ENCODE measurements at places on chromosomes 6 and 20.

GRCh38 chr6:165617528-165617927, 45.5 kb downstream of the PDE10A start:
- no peak for DNase-seq

- DNase-seq = no peak
These were observed 103.3 kb upstream of the BACH2 start for GRCh38 chr6:90399970-90400369.

DNA sequence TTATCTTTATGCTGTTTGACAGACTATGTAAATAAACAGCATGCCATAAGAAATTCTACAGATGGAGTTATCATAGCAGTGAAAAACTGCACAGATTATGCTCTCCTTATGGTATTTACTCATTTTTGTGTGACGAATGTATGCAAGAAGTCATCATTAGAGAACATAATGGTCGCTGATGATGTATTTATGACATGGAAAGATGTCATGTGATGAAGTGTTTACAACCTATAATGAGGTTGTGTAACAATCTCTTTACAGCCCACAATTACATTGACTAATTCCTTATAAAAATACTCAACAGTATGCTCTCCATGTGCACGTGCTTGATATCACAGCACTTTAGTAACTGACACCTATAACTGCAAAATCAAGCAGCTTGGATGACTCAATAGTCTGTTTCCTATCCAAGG, 192.4 kb downstream of the BMP2 start:
- DNase-seq = no peak

DNA sequence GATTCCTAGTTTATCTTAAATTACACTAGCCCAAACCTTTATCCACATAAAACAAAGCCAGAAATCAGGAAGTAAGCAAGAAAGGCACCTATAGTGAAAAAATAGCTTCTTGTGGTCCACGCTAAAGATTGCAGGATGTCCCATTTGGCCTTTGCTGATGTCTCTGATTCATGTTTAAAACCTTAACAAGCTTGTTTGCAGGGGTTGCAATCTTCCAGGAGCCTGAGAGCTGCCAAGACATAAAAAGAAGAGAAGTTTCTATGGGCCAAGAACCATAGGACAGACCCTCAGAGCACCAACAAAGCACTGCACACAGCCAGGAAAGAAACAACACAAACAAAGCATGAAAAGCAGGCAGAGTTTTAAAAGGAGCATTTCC, 49.4 kb downstream of the ADAT2 start:
- no peak for DNase-seq

- DNase-seq = no peak
These were observed 17.1 kb downstream of the SULF2 start for GRCh38 chr20:47768016-47768824.

- DNase-seq = no peak
These were observed 79.4 kb downstream of the DLL1 start for GRCh38 chr6:170211404-170212025.

DNA sequence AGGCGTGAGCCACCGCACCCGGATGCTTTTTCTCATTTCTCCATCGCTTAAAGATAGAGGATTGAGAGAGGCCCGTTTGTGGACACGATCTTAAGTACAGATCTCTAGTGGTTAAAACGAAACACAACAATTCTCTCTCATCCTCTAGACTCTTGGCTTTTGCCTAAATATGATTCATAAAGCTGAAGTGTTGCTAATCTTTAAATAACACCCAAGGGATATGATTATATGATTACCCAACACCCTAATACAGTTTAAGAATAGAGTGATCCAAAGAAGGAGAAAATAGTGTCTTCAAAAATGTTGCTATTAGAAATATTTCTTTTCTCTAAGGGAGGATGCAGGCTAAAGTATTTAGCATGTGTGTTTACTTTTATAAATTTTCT, 50.4 kb downstream of the MTHFD1L start:
- DNase-seq = peak; percentile 72

GRCh38 chr20:44703183-44703925, 11.8 kb upstream of the CCN5 start:
- DNase-seq = no peak

GRCh38 chr20:34579191-34579978, 20.9 kb downstream of the MAP1LC3A start:
- peak; percentile 78 for DNase-seq

GRCh38 chr20:25018425-25018824, 25.9 kb upstream of the APMAP start:
- no peak for DNase-seq

DNA sequence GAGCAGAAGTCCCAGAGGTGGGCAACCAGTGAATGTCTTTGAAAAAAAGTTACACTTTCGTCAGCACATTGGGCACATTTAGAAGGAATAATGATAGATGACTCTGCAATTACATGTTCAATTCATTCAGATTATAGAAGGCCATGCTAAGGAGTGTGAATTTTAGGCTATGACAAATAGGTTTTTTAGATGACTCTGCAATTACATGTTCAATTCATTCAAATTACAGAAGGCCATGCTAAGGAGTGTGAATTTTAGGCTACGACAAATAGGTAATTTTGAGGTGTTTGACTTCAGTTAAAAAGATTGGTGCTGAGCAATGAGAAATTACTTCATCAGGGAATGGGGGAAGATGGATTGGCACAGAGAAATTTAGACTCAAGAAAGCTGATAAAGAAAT, 744.9 kb upstream of the MMS22L start:
- no peak for DNase-seq

GRCh38 chr6:94769197-94769596, 808.1 kb upstream of the MANEA start:
- no peak for DNase-seq

GRCh38 chr6:161954077-161954476, 680.2 kb upstream of the AGPAT4 start:
- no peak for DNase-seq

DNA sequence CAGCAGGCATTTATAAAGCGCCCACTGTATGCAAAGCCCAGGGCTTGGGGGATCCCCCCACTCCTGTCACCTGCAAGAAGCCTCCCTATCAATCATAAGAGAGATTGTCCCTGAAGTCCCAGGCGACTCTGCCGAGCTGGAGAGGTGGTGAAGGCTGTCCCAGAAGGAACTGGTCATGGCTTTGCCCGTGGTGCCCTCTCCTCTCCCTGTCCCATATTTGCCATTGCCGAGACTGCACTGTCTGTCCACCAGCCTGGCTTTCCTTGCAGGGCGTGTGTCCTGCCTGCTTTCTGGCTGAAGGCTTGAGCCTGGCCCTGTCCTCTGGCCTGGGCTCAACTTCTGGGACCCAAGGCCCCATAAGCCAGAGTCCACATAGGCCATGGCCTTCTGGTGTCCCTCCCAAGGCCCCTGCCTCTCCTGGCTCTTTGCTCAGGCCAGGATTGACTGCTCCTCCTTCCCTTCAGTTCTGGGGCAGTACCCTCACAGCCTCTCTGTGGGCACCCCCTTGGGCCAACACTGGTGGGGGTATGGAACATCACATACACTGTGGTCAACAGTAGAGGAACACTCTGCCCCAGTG, 46.9 kb downstream of the CPXM1 start:
- DNase-seq = no peak

GRCh38 chr6:53986165-53986720, 125.0 kb upstream of the MLIP start:
- DNase-seq = peak; percentile 62

DNA sequence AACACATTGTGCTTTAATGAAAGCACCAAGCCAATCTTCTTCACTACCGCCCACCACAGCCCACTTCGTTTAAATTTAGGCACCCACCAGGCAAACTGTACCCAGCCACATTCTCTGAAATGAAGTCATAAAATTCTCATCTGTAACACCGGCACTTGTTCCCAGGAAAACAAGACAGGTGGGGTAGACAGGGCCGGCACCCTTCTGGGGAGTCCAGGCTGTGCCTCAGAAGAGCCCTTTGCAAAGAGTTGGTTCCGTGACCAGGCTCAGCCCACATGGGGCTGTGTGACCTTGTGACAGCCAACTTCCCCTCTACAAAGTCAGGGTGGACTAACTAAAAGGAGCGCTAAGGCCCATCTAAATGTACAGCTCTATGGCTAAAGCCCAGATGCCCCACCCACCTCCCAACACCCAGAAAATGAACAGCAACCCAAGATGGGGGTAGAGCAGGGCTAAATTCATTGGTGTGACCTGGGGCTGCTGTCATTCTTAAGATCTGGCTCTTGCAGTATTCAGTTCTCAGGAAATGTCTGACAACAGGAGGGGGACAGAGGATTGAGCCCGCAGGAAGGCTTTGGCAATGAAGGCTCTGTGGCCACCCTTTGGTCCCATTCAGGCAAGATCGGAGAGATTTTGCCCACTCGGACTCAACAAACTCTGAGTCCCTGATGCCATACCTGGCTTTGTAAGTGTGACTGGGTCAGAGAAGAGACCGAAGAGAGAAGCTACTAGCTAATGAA, 56.7 kb downstream of the TRERF1 start:
- no peak for DNase-seq

GRCh38 chr20:11810311-11811083, 107.2 kb upstream of the BTBD3 start:
- DNase-seq = peak; percentile 77

DNA sequence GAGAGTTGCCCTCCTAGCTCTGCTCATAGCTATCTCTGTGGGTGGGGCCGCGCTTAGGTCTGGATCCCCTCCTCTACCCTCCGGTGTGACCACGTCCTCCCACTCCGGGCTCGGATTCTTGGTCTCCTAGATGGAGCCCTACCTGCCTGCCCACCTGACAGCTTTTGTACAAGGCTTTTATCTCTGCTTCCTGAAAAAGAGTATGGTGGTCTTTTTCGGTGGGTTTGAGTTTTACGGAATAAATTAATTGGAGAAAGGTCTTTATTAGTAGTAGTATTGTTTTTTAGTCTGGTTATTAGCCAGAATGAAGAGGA, 773 bp downstream of the SMAP1 start:
- peak; percentile 17 for DNase-seq

DNA sequence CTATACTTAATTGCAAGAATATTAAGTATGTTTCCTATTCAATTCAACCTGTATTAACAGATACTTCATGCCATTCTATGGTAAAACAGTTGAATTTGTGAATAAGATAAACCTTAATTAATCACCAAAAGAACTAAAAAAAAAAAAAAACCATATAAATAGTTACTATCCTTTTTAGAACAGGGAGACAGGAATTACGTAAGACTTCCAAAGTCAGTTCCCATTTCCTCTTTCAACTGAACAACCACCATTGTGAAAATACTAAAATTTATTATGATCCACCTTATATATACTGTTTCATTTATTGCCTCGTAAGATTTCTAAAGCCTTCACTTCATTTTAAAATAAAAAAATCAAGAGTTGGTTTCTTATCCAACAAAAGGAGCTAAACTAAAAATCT, 9.4 kb downstream of the CCNC start:
- DNase-seq = no peak

GRCh38 chr6:116397914-116398313, 27.2 kb downstream of the DSE start:
- peak; percentile 86 for DNase-seq

- DNase-seq = no peak
These were observed 3.6 kb downstream of the NELFCD start for GRCh38 chr20:58984691-58985090.

- no peak for DNase-seq
These were observed 62.0 kb downstream of the FAM120B start for GRCh38 chr6:170368544-170368943.

GRCh38 chr20:57609842-57610167, 10.4 kb downstream of the ZBP1 start:
- no peak for DNase-seq

- DNase-seq = peak; percentile 87
These were observed 15.9 kb upstream of the PTGIS start for GRCh38 chr20:49583669-49584417.

GRCh38 chr20:14344746-14345145, 7.3 kb upstream of the FLRT3 start:
- no peak for DNase-seq

GRCh38 chr20:22159276-22159675, 425.1 kb downstream of the FOXA2 start:
- DNase-seq = no peak
